ENCODE measurements at places on chromosomes 16 and 17.

- DNase-seq: no peak
Measured at GRCh38 chr17:39970157-39970692, 7.4 kb downstream of the GSDMA start.

DNA sequence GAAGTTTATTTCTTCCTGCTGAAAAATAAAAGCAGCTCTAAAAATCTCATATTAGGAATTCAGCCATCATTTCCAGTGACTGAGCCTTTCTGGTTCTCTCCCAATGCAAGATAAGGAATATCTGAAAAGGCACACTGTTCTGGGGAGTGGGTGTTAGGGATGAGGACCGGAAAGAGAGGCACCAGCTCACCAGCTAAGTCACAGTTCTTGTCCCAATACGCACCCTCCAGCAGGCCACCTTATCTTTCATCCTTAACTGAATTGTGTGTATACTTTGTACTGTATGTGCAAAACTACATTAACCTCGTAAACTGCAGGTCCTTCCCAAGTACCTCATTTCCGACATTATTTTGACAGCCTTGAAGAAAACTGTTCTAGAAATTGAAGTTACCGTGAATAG lies 11.0 kb downstream of the AMFR start:
- no peak for DNase-seq

- no peak for DNase-seq
Measured at GRCh38 chr17:48545022-48545375, at the start of gene HOXB2. TSS of gene HOXB2 (minus strand) at chr17:48545109. CDS start at chr17:48544911, 198 bp downstream.

GRCh38 chr17:72297326-72298115 lies 176.7 kb downstream of the SOX9 start:
- no peak for DNase-seq

DNA sequence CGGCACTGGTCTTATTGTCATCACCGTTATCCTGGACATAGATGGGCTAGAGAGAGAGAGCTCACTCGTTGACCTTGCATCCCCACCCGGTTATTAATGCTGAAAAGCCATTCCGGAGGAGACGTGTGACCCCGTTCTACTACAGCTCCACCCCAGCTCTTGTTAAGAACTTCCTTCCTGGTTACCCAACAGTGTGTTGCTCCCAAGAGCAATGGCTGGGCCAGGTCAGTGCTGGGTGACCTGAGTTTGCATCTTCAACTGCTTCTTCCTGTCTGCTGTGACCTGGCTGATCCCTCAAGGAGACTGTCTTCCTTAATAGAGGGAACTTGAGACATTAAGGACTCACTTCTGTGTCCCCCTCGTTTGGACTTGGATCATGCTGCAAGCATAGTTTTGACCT lies 96.1 kb upstream of the SDK2 start:
- DNase-seq: no peak

GRCh38 chr17:19386974-19387920 lies at the start of gene MFAP4:
TSS of gene MFAP4 (minus strand) at chr17:19387190. CDS start at chr17:19387155, 35 bp downstream.
- no peak for DNase-seq

GRCh38 chr16:68719993-68720489 lies 17.1 kb upstream of the CDH1 start:
- no peak for DNase-seq

Data from cerebellar nuclear complex (tissue), 1 donor.